GM12865 (cell line): ENCODE measurements at places on chromosomes 12 and 14.

- no peak for DNase-seq
These were observed 9.9 kb downstream of the SPIC start for GRCh38 chr12:101485021-101485420.

GRCh38 chr14:65348137-65348536, 64.4 kb upstream of the FUT8 start:
- DNase-seq = peak; percentile 40

DNA sequence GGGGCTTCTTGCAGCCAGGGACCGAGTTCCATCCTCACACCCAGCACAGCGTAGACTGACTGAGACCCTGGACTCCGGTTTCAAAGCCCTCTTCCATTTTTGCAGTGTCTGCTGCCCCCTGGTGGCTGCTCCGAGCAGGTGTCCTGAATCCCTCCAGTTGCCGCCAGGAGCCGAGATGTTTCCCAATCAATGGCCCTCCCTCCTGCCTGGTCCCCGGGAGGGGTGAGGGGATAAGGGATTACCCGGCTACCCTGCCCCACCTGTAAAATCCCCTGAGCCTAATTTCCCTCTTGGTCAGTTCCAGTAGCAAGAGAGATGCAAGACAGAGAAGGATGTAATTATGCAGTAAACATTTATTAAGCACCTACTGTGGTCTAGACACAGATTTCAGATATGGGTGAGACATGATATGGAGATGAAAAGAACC, 55.0 kb downstream of the PHETA1 start:
- peak; percentile 74 for DNase-seq

- DNase-seq = no peak
These were observed 6.9 kb downstream of the MGAT4C start for GRCh38 chr12:86249276-86249675.

GRCh38 chr12:117118838-117119591, 19.8 kb upstream of the TESC start:
- no peak for DNase-seq

- no peak for DNase-seq
These were observed 178.2 kb upstream of the HIF1A start for GRCh38 chr14:61516964-61517653.
